ENCODE measurements at places on chromosomes 2 and 18.

- DNase-seq: no peak
Measured at GRCh38 chr2:239806758-239807434, 218.2 kb downstream of the NDUFA10 start.

GRCh38 chr2:72995430-72996116 lies 75.9 kb downstream of the SFXN5 start:
- DNase-seq: no peak

- DNase-seq: no peak
Measured at GRCh38 chr18:46301571-46301970, 197.4 kb downstream of the HAUS1 start.

GRCh38 chr2:10331027-10331701 lies 28.5 kb downstream of the HPCAL1 start:
- DNase-seq: peak; percentile 92

DNA sequence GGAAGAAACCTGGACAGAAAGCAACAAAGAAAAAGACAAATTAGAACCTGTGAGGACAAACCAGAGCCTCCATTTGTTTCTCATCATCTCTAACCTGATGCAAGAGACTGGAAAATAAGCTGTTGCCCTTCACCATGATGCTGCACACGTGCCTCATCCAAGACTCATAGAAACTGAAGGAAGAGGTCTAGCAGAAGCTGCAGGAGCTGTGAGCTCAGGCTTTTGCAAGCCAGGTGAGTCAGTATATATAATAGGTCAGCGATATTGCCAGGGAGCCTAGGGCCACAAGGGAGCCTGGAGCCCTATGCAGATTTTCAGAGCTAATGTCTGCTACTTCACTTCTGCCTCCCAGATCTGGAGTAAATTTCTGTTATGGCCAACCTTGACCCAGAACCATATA lies 163.1 kb downstream of the LNPK start:
- no peak for DNase-seq

- DNase-seq: no peak
Measured at GRCh38 chr2:102278720-102279390, 32.5 kb upstream of the IL1RL1 start.

GRCh38 chr18:54210463-54210862 lies 14.0 kb downstream of the MBD2 start:
- DNase-seq: no peak

- DNase-seq: no peak
Measured at GRCh38 chr2:165105926-165106325, 97.9 kb downstream of the SCN3A start.

DNA sequence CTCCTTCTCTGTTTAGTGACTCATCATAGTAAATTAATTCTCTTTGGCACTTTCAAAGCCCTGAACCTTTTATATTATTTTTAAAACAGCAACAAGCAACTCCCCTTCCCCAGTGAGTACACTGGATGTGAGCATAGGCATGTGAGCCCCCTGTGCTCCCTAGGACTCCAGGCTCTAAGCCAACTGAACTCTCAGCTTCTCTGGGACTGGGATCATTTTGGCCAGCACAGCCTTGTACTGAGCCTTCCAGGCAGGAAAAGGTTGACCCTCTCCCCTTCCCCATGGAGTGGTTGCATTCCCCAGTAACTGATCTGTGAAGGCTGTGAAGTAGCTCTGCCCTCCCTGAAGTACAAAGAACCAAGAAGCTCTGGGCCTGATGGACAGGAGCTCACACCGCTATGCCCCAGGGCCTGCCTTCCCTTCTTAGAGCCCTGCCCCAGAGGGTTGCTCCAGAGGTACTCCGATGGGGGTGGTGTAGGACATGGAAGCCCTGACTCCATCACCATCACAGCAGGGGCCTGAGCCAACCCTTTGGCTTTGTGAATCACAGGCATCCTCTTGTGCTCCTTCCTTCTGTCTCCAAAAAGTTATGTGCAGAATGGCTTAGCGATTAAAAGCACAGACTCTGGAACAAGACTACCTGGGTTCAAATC lies 57.8 kb downstream of the ADD2 start:
- DNase-seq: no peak

GRCh38 chr2:121650315-121650930 lies 1.2 kb upstream of the CLASP1 start:
- DNase-seq: no peak

- no peak for DNase-seq
Measured at GRCh38 chr18:46291149-46291548, 187.0 kb downstream of the HAUS1 start.

GRCh38 chr18:38033282-38033681 lies 467.7 kb upstream of the CELF4 start:
- no peak for DNase-seq

GRCh38 chr2:190596993-190597392 lies 51.9 kb upstream of the NAB1 start:
- DNase-seq: no peak

DNA sequence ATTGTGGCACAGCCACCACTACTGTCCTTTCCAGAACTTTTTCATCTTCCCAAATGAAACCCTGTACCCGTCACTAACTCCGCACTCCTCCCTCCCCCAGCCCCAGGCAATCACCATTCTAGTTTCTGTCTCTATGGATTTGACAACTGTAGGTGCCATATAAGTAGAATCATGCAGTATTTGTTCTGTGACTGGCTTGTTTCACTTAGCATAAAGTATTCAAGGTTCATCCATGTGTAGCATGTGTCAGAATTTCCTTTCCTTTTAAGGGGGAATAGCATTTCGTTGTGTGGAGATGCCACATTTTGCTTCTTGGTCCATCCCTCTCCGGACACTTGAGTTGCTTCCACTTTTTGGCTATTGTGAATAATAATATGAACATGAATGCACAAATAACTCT lies 842 bp upstream of the CKAP2L start:
- DNase-seq: no peak

- DNase-seq: no peak
Measured at GRCh38 chr18:79982736-79983135, 5.6 kb downstream of the TXNL4A start.

DNA sequence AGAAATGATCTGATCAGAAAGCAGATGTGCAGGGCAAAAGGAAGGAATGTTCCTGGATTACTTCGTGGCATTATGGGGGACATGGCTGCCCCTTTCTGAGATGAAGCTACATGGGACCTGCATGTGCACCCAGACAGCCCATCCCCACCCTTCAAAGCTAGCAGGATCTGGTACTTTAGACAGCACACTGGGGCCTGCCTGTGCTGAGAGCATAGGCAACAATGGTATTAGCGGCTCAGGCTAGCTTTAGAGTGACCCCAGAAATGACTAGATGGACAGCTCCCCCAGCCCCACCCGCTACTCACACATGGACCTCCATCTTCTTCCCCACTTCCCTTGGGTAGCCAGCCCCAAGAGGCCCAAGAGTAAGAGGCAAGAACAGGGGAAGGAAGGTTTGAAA lies 61.5 kb upstream of the NFE2L2 start:
- DNase-seq: no peak

DNA sequence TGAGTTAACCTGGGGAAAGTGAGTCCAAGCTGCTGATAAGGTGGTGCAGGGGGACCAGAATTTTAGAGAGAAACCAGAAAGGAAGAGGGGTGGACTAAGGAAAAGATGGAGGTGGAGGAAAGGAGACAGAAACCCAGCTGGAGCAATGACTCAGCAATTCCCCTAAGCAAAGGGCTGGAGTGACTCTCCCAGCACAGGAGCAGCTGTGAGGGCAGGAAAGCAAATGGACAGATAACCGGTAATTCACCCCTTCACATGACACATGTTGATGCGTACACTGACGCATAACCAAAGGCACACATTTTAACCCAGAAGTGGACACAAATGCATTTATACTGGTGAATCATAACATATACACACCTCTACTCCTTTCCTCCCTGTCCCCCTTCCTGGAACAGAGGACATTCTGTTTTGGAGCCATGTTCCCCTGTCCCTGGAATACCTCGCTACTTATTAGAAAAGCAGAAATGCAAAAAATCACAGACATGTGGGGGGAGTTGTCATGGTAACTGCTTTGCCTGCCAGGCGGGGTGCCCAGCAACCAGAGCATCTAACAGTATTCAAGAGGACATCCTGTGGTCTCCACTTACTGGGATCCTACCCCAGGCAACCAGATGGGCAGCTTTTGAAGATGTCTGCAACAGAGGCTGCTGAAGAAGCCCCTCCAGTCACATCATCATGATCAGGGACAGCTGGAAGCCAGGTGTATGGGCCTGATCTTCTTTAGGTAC lies 4.7 kb downstream of the CDK5R2 start:
- DNase-seq: no peak

GRCh38 chr2:62296034-62296831 lies 100.3 kb downstream of the B3GNT2 start:
- no peak for DNase-seq

GRCh38 chr2:202717598-202718310 lies 83.0 kb downstream of the FAM117B start:
- DNase-seq: no peak

- DNase-seq: no peak
Measured at GRCh38 chr2:40458271-40458794, 6.4 kb upstream of the SLC8A1 start.

GRCh38 chr2:126888046-126888445 lies 10.6 kb upstream of the TEX51 start:
- DNase-seq: peak; percentile 34

- DNase-seq: no peak
Measured at GRCh38 chr2:133787207-133787606, 218.9 kb upstream of the NCKAP5 start.

- no peak for DNase-seq
Measured at GRCh38 chr2:8144785-8145184, 537.1 kb upstream of the ID2 start.

GRCh38 chr2:33021542-33022227 lies 74.9 kb downstream of the LTBP1 start:
- DNase-seq: no peak

- DNase-seq: no peak
Measured at GRCh38 chr2:158723181-158723838, 71.8 kb upstream of the DAPL1 start.

DNA sequence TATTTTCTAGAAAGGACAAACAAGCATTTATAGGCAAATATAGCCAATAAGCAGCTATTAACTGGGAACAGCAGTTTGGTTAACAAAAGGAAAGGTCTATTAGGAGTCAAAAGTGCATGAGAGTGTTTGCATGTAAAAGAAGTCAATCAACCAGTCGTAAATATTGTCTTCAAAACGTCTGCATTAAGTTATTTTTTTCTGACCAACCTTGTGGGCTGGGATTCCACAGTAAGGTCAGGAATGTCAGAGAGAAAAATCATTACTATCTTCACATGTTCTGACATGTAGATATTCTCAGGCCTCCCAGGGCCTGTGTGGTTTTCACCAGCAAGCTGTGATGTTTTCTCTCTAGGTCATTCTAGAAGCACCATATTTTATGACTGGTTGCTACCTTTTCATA lies 922.5 kb downstream of the SUCLG1 start:
- no peak for DNase-seq

DNA sequence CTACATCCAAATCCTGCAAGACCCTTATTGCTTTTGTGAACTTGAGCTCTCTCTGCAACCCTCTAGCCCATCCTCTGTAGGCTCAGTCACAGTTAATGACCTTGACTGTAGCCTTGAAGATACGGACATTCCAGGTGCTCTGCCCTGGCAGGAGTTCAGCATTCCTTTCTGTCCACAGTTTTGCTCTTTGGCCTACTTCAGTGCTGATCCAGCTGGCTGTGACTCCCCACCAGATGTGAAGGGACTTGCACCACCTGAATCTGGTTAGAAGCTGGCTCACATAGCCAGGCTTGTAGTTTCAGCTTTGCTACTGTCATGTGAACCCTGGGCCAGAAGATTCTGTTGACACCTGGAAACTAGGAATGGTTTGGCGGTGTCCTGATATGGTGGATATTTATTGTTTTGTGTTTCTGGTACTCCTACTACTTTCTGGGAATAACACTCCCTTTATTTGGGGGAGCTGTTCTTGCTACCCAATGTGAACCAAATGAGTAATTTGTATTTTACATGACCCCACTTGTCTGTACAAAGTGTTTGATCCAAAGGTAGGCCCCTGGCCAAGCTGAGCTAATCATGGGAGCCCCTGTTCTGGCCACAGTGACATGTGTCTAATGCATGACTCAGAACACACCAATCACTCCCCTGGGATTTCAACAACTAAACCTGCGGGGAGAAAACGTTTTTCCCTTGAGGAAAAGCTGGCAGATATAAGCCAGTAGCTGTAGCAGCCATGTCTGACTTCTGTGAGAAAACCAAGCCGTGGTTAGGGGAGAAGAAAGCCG lies 73.4 kb downstream of the CDCA7 start:
- DNase-seq: no peak

DNA sequence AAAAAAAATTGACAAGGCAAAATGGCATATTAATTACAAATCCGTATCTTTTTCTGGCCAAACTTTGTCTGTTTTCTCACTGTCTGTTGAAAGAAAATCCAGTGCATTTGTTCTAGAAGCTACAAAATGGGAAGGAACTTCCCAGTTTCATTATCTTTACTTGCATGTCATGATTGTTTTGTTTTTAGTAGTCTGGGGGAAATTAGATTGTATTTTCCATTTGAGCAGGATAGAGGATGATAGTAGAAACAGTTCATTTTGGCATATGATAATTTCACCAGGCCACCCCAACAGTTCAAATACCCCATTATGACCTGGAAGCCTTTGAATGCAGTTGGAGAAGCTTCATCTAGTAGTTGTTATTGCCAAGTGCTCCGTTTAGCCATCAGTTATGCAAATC lies 77.5 kb upstream of the RANBP2 start:
- DNase-seq: no peak

GRCh38 chr2:106839849-106840595 lies 45.9 kb downstream of the ST6GAL2 start:
- DNase-seq: no peak

DNA sequence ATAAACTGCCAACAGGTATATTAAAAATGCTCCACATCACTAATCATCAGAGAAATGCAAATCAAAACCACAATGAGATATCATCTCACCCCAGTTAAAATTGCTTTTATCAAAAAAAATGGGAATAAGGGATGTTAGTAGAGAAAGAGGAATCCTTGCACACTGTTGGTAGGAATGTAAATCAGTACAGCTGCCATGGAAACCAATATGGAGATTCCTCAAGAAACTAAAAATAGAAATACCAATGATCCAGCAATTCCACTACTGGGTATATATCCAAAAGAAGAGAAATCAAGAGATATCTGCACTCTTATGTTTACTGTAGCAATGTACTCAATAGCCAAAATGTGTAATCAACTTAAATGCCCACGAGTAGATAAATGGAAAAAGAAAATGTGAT lies 40.6 kb downstream of the ZRANB3 start:
- no peak for DNase-seq

DNA sequence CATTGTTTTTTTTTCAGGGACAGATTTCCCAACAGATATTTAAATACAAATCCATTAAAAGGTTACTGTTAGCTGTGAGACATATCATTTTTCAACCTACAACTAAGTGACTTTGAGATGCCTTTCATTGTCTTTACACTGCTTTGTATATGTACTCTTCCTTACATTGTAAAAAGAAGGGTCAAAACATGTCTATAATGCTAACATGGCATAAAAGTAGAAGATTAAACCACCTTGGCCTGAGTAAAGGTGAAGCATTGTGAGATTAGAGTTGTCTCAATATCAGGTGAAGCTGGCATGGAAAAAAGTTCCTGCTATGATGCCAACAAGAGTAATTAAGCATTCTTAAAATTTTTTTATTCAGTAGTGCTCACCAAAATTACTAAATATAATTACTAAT lies 1508.5 kb upstream of the NXPH2 start:
- DNase-seq: no peak

GRCh38 chr18:47929681-47930198 lies 719 bp downstream of the SMAD2 start:
- no peak for DNase-seq

- DNase-seq: no peak
Measured at GRCh38 chr2:75277111-75277510, 77.8 kb upstream of the TACR1 start.

- no peak for DNase-seq
Measured at GRCh38 chr2:22634167-22634566, 750.8 kb upstream of the KLHL29 start.

- DNase-seq: no peak
Measured at GRCh38 chr2:23565814-23566213, 180.8 kb downstream of the KLHL29 start.
